ENCODE measurements at places on chromosomes 11 and 22.

GRCh38 chr11:83036701-83037100 lies 35.0 kb downstream of the RAB30 start:
- no peak overlapping the region for H3K27ac ChIP-seq
- peak; percentile 69 for DNase-seq
- H3K36me3 ChIP-seq: no peaks in the 10 kb centered on the region

DNA sequence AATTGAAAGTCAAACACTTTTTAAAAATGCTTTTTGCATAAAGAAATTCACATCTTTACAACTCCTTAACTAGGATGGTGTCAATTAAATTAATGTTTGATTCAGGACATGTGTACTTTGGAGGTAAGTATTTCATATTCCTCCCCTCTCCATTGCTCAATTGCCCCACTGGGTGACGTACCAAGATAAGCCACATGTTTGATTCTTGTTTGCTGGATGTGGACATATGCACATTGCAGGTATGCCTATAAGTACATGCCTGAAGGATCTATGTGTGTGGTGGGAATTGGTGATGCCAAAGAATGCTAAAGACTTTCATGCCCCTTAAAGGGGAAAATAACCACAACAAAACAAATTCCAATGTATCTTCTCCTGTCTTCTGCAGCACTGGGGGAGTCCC lies 5.8 kb downstream of the CD44 start:
- no peaks in the 10 kb centered on the region for H3K36me3 ChIP-seq
- no peak overlapping the region for H3K4me3 ChIP-seq
- peaks cover 8% of the 10 kb centered on the region for H3K27me3 ChIP-seq
- H3K27ac ChIP-seq: no peak overlapping the region
- H3K4me1 ChIP-seq: peaks cover 48% of the 10 kb centered on the region

GRCh38 chr11:57474803-57475115 lies 14.4 kb downstream of the RTN4RL2 start:
- no peaks in the 10 kb centered on the region for H3K36me3 ChIP-seq
- H3K4me3 ChIP-seq: no peak overlapping the region
- peak; percentile 26 for DNase-seq
- H3K4me1 ChIP-seq: peaks cover 5% of the 10 kb centered on the region
- H3K27ac ChIP-seq: no peak overlapping the region

DNA sequence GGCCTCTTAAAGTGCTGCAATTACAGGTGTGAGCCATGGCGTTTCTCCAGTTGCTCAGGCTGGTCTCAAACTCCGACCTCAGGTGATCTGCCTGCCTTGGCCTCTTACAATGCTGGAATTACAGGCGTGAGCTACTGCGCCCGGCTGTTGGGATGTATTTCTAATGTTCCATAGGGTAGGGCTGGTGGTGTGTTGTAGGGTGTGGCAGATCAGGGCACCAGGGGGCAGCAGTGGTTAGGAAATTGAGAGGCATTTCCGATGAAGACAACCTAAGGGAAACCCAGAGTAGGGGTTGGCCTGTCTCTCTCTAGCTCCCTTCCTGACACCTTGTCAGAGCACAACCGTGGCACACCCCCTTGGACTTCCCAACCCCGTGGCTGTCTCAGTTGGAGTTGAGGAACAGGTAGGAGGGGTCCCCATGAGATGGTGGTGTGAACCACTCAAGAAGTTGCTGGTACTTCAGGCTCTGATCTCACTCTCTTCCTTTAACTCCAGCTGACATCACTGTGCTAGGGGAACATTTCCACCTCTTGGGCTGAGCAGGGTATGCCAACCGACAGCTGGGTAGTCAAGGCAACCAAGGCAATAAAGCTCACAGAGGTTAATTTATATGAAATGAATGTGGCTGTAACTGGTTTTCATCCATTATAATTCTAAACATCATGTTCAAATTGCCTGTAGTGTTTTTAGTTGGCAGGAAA lies 33.0 kb downstream of the YWHAH start:
- no peak overlapping the region for H3K4me3 ChIP-seq
- DNase-seq: peak; percentile 92
- H3K36me3 ChIP-seq: no peaks in the 10 kb centered on the region
- peaks cover 25% of the 10 kb centered on the region for H3K4me1 ChIP-seq
- no peaks in the 10 kb centered on the region for H3K27me3 ChIP-seq

DNA sequence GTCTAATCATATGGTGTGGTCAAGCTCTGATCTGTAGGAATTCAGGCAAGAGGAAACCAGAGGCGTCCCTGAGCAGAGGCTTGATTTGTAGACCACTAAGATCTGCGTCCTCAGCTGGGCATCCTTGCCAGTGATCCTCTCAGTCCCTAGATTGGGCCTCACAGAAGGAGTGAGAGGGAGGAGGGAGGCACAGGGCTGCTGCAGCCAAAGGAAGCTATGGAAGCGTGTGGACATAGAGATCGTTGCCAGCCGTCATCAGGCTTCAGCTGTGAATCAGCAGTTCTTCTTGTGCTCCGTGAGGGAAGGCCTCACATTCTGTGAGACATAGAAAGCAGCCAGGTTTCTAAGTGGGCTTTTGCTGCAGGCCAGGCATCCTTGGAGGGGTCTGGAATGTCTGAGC lies 254.6 kb upstream of the KIRREL3 start:
- no peak overlapping the region for H3K27ac ChIP-seq
- no peak overlapping the region for H3K4me3 ChIP-seq
- no peaks in the 10 kb centered on the region for H3K4me1 ChIP-seq
- no peak for DNase-seq
- H3K27me3 ChIP-seq: no peaks in the 10 kb centered on the region

- no peaks in the 10 kb centered on the region for H3K4me1 ChIP-seq
- H3K27ac ChIP-seq: no peak overlapping the region
- no peaks in the 10 kb centered on the region for H3K36me3 ChIP-seq
These were observed 42.6 kb upstream of the SMCO4 start for GRCh38 chr11:93585758-93586157.

GRCh38 chr11:58639669-58640068 lies 17.2 kb downstream of the CNTF start:
- no peaks in the 10 kb centered on the region for H3K27me3 ChIP-seq
- no peak for DNase-seq
- H3K4me3 ChIP-seq: no peak overlapping the region

- H3K4me1 ChIP-seq: no peaks in the 10 kb centered on the region
- peaks cover 9% of the 10 kb centered on the region for H3K27me3 ChIP-seq
- H3K36me3 ChIP-seq: no peaks in the 10 kb centered on the region
These were observed 15.5 kb upstream of the PHOX2A start for GRCh38 chr11:72259490-72259889.
